ENCODE measurements at places on chromosomes 3 and 15.

- H3K36me3 ChIP-seq, result no peaks in the 10 kb centered on the region
- no peak overlapping the region for H3K27ac ChIP-seq
- H3K4me3 ChIP-seq, result no peak overlapping the region
- H3K27me3 ChIP-seq, result no peaks in the 10 kb centered on the region
- no peak for DNase-seq
These were observed 294.6 kb downstream of the NTRK3 start for GRCh38 chr15:87961851-87962420.

- H3K4me3 ChIP-seq, result no peak overlapping the region
- H3K36me3 ChIP-seq, result peaks cover 63% of the 10 kb centered on the region
- DNase-seq, result no peak
- no peaks in the 10 kb centered on the region for H3K27me3 ChIP-seq
These were observed 25.2 kb downstream of the TLE3 start for GRCh38 chr15:70072479-70072878.

DNA sequence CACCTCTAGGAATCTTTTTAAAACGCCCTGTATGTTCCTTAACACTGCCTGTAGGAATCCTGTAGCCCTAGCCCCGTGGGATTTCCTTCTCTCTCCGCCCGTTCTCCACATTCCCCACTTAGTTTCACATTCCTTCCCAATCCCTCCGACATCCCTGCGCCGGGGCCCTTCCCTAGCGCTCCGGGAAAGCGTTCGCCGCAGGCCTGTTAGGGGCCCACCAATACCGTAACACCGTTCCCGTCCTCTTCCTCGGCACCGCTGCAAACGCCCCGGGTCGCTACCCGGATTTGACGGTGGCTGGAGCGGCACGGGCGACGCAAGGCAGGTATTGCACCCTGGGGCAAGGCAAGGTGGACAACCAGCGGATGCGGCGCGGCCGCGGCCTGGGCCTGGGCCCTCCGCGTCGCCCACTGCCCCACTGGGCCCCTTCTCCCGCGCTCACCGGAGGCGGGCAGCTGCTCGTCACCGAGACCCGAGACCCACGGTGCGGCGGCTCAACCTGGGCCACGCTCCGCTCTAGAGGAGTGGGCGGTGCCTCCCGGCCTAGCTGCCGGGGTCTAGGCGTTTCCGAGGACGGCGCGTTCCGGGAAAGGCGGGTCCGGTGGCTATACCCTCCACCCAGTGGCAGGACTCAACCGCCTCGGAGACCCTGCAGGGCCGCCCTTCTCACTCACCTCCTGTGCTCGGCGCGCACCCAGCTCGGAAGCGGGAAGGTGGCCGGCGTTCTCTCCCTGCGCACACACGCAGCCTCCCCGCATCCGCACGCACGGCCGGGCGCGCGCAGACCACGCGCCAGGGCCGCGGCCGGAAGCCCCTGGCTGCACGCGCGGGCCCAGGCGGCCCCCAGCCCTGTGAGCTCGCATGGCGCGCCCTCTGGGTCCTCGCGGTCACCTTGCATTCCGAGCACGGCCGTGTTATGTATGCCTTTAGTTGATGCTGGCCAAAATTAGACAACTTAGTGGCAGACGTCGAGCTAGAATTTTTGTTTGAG lies at the start of gene B3GALNT1:
Gene B3GALNT1, minus strand, starts transcription at position 789 of the 991 bp plus-strand sequence. CDS start 18,595 bp downstream, outside the sequence.
- peaks cover 5% of the 10 kb centered on the region for H3K4me1 ChIP-seq
- H3K27ac ChIP-seq, result peak within 1 kb of the TSS; percentile 71
- peak; percentile 33 for DNase-seq
- H3K36me3 ChIP-seq, result peaks cover 10% of the 10 kb centered on the region
- H3K27me3 ChIP-seq, result no peaks in the 10 kb centered on the region
- peak within 1 kb of the TSS; percentile 71 for H3K4me3 ChIP-seq

DNA sequence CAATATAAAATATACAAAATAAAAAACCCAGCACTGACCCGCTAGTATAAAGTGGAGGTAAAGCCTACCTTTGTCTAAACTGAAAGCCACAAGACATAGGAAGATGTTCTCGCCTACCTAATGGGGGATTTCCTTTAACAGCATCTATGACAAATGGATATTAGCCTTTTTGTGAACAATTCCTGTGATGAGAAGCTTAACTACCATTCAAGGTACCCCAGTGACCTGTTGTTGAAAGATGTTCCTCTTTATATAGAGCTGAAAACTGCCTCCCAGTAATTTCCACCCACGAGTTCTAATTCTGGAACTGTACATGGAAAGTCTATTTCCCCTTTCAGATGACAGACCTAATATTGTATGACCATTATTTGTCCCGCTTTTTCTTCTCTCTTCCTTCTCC lies 109.8 kb upstream of the RASGRP1 start:
- peaks cover 6% of the 10 kb centered on the region for H3K27me3 ChIP-seq
- H3K4me1 ChIP-seq, result no peaks in the 10 kb centered on the region
- no peak overlapping the region for H3K27ac ChIP-seq
- H3K36me3 ChIP-seq, result no peaks in the 10 kb centered on the region

DNA sequence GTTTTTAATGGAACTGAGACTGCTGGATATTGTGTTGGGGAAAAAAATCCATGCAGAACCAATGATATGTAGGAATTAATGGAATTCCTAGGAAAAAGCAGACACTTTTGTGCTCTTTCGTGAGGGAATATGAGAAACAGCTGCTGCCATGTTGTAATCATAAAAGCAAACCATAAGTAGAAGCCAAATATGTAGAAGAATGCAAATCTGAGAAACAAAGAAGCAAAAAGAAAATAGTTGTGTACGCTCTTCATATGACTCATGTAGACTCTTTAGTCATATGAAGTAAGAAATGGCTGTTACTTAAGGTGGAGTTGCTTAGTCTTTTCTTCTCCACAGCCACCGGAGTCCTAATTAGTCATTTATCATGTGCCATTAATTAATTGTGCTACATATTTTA lies 298.6 kb upstream of the ZNF717 start:
- H3K4me1 ChIP-seq, result no peaks in the 10 kb centered on the region
- H3K4me3 ChIP-seq, result no peak overlapping the region
- no peaks in the 10 kb centered on the region for H3K36me3 ChIP-seq
- no peak overlapping the region for H3K27ac ChIP-seq
- no peak for DNase-seq
- no peaks in the 10 kb centered on the region for H3K27me3 ChIP-seq

- H3K4me3 ChIP-seq, result no peak overlapping the region
- H3K4me1 ChIP-seq, result no peaks in the 10 kb centered on the region
- H3K36me3 ChIP-seq, result no peaks in the 10 kb centered on the region
- no peak overlapping the region for H3K27ac ChIP-seq
- H3K27me3 ChIP-seq, result no peaks in the 10 kb centered on the region
These were observed 13.2 kb upstream of the GNB4 start for GRCh38 chr3:179464323-179465092.

- no peak for DNase-seq
- H3K36me3 ChIP-seq, result no peaks in the 10 kb centered on the region
- H3K27me3 ChIP-seq, result no peaks in the 10 kb centered on the region
- no peak overlapping the region for H3K27ac ChIP-seq
- no peaks in the 10 kb centered on the region for H3K4me1 ChIP-seq
- no peak overlapping the region for H3K4me3 ChIP-seq
These were observed 237.4 kb downstream of the MFSD1 start for GRCh38 chr3:159039286-159039685.

GRCh38 chr3:66483006-66483405 lies 17.8 kb downstream of the LRIG1 start:
- no peaks in the 10 kb centered on the region for H3K27me3 ChIP-seq
- peak overlapping the region; percentile 86 for H3K27ac ChIP-seq
- H3K4me3 ChIP-seq, result no peak overlapping the region
- DNase-seq, result peak; percentile 95
- H3K36me3 ChIP-seq, result no peaks in the 10 kb centered on the region

DNA sequence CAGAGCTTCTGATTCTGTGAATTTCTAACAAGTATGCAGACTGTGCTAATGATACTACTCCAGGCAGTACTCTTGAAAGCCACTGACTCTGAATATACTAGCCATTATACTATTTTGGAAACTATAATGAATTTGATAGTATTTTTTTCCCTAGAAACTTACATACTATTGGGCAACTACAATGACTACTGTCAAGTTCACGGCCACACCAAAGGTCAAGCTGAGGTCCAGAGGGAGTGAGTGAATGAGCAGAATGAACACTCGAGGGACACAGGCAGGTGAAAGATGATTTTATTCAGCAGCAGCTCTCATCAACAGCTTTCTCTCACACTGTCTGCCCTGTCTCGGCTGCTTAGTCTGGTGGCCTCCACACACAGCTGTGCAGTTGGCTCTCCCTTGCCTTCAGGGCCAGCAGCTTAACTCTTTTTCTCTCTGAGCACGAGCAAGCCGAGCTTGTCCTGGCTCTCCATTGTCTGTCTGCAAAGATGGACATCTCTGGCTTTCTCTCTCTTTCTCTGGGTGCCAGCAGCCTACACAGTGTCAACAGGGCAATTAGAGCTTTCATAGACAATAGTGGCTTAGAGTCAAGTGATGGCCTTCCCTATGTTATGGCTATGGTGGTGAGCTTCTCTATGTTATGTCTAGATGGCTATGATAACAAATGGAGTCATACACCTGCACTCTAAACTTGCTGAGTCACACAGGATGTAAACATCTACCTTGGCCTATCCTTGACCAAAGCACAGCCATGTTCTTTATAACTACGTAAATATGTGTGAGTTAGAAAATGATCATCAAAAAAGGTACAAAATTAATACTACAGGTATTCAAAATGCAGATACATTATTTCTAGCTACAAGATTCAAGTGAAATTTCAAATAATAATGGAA lies 362.4 kb downstream of the CGGBP1 start:
- H3K27me3 ChIP-seq, result no peaks in the 10 kb centered on the region
- no peaks in the 10 kb centered on the region for H3K36me3 ChIP-seq
- H3K27ac ChIP-seq, result no peak overlapping the region

- no peaks in the 10 kb centered on the region for H3K4me1 ChIP-seq
- no peak overlapping the region for H3K27ac ChIP-seq
- H3K36me3 ChIP-seq, result no peaks in the 10 kb centered on the region
- H3K4me3 ChIP-seq, result no peak overlapping the region
These were observed 33.3 kb upstream of the BLM start for GRCh38 chr15:90683876-90684275.

GRCh38 chr3:90034038-90034437 lies 926.6 kb downstream of the EPHA3 start:
- no peaks in the 10 kb centered on the region for H3K4me1 ChIP-seq
- no peak overlapping the region for H3K27ac ChIP-seq
- no peak for DNase-seq
- no peak overlapping the region for H3K4me3 ChIP-seq

GRCh38 chr3:144840866-144841265 lies 869.2 kb downstream of the DIPK2A start:
- no peak overlapping the region for H3K27ac ChIP-seq
- no peak for DNase-seq
- no peaks in the 10 kb centered on the region for H3K36me3 ChIP-seq
- H3K4me1 ChIP-seq, result no peaks in the 10 kb centered on the region

DNA sequence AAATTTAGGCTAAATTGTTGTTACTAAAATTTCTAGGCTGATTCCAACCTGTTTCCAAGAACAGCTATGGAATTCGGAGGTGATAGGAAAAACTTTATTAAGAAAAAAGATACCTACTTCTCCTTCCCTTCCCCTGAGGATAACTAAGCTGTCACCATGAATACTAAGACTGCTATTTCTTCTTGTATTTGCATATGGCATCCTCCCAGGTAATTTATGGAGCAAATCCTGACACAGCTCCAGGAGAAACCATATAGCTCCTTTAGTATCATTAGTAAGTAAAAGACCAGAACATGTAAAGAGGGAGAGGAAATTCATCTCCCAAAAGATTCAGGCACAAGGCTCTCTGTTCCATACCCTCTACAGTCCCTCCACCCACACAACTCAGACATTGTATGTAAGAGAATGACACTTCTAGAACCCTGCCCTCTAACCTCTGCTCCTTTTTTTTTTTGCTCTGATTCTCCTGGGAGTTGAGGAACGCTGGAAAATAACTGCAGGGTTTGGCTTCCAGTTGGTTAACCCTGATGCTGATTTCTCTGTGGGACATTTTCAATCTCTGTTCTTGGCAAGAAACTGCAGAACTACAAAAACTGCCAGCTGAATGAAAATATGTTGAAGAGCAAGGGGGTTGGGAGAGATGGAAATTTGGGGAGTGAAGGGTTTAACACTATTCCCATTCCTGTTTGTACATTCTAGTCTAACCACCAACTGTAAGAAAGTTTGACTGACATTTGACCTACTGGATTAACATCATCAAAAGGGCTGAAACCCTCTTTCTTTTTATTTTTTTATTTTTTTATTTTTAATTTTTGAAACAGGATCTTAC lies 14.2 kb upstream of the MAGI1 start:
- H3K27ac ChIP-seq, result no peak overlapping the region
- H3K4me3 ChIP-seq, result no peak overlapping the region
- peaks cover 3% of the 10 kb centered on the region for H3K4me1 ChIP-seq
- DNase-seq, result no peak
- no peaks in the 10 kb centered on the region for H3K27me3 ChIP-seq

DNA sequence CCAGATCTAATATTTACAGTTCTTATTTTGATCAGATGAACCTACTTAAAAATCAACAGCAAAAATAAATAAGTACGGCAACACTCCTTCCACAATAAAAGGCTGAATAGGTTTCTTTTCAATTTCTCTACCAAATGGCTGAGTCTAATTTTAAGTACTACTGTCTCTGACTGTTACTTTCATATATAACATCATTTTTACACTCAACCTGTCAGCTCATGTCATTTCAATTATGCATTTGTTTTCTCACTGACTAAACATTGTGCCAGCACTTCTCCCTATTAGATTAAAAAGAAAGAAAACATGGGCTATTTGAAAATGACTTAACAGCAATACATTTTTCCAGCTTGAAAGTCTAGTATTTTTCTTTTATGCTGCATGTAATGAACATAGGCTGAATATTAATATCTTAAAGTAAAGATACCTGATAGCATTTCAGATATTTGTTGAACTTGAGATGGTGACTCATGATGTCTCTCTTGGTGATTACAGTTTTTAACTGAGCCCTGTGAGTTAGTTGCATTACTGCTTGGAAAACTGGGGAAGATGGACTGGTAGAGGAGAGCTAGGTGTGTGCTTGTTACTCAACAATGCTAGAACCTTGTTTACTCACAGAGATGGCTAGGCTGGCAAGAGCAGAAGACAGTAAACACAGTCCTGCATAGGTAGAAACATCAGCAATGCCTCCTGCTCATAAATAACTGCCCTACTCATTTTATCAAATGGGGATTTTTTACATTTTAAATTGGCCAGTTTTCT lies 73.9 kb downstream of the PEX5L start:
- no peaks in the 10 kb centered on the region for H3K36me3 ChIP-seq
- H3K4me1 ChIP-seq, result no peaks in the 10 kb centered on the region
- H3K4me3 ChIP-seq, result no peak overlapping the region

DNA sequence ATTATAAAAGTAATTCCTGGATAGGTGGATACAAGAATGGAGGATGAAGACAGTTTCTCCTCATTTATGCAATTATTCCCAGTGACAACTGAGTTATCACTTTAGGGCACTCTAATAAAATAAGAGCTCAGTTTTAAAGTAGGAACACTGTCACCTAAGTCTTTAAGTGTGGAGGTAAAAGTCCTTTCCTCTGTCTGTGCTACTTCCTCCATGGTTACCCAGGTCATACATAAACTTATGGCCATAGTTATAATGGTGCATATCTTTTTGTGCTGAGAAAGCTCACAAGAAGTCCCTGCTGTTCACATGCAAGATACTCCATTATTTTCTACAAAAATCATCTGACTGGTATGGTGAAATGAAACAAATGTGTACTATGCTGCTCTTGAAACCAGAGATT lies 1093.6 kb downstream of the IGSF11 start:
- no peaks in the 10 kb centered on the region for H3K4me1 ChIP-seq
- H3K4me3 ChIP-seq, result no peak overlapping the region
